ENCODE measurements at places on chromosomes 1 and 21. TPM values are rescaled to one million over a fixed set of nuclear protein-coding genes. Genes with fewer than 3 reads are reported as not detected.

Gene CNIH4
- total RNA-seq = 91.3 TPM

Gene KIF26B
- 0.95 TPM for total RNA-seq

Gene AKR7A3
- 0.16 TPM for total RNA-seq

Gene ACTN2
- not detected for total RNA-seq

Gene LCE1F
- not detected for total RNA-seq

Gene POGZ
- 11.5 TPM for total RNA-seq

Gene OR10J1
- not detected for total RNA-seq

Gene OR2T29
- total RNA-seq = not detected

Gene XCL2
- not detected for total RNA-seq

Gene ARMH1
- total RNA-seq = not detected

Gene SH2D2A
- total RNA-seq = 12.8 TPM

Gene LCE6A
- not detected for total RNA-seq

Gene LIPI
- total RNA-seq = not detected

Gene ATP13A2
- total RNA-seq = 76.7 TPM

Gene CHAF1B
- total RNA-seq = 3.7 TPM

Gene FBXO42
- 9.8 TPM for total RNA-seq

Gene FLG2
- total RNA-seq = not detected

Gene ADAMTS5
- total RNA-seq = not detected

Gene NR5A2
- not detected for total RNA-seq

Gene SELL
- total RNA-seq = not detected

Gene IVL
- total RNA-seq = 10.2 TPM

Gene CHIA
- total RNA-seq = not detected

Gene NDUFS2
- 120 TPM for total RNA-seq

Gene COL24A1
- not detected for total RNA-seq

Gene NID1
- total RNA-seq = 8.4 TPM

Gene USH2A
- total RNA-seq = not detected

Gene SPATA21
- total RNA-seq = not detected

Gene GCSAML
- not detected for total RNA-seq

Gene FHAD1
- total RNA-seq = 0.11 TPM

Gene COL8A2
- 4.8 TPM for total RNA-seq

Gene AKNAD1
- 0.15 TPM for total RNA-seq

Gene UTP25
- total RNA-seq = 4.8 TPM

Gene ZNF644
- total RNA-seq = 22.2 TPM

Gene S100A13
- total RNA-seq = 189 TPM

Gene ESRRG
- 0.04 TPM for total RNA-seq

Gene TTLL7
- 4.4 TPM for total RNA-seq

Gene SLC35F3
- total RNA-seq = 8.3 TPM

Gene PGBD2
- total RNA-seq = 3.4 TPM

Gene LPAR3
- total RNA-seq = 40.6 TPM

Gene MCOLN3
- total RNA-seq = 1.7 TPM

Gene GUCA2A
- not detected for total RNA-seq

Measured in hair follicular keratinocyte (primary cell).